ENCODE measurements at places on chromosomes 2 and 18.

GRCh38 chr18:79755496-79756142 lies 42.1 kb upstream of the KCNG2 start:
- DNase-seq = no peak

- DNase-seq = no peak
Measured at GRCh38 chr18:59639821-59640220, 57.4 kb downstream of the CCBE1 start.

- DNase-seq = no peak
Measured at GRCh38 chr2:240876475-240877251, 8.0 kb downstream of the AGXT start.

DNA sequence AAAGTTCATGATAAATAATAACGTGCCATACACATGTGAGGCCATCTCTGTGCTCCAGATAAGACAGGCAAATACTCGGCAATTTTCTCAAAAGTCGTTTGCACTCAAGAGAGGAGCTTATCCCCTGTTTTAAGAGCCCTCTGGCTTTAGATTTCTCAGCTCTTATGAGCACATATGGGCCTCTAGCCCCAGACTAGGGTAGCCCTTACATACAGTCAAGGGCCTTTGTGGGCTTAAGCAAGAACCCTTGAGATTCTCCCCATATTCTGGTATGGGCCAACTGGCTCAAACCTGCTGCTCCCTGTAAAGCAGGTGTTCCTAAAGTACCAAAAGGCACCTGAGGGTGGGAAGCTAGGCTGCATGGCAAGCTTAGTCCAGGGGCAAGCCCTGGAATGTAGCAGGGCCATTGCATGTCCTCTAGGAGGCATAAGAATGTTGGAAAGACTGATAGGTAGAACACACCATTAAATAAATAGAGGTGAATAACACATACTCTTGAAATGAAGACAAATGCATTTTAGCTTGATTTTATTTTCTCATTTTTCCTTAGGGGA lies 66.1 kb downstream of the FASTKD2 start:
- no peak for DNase-seq

DNA sequence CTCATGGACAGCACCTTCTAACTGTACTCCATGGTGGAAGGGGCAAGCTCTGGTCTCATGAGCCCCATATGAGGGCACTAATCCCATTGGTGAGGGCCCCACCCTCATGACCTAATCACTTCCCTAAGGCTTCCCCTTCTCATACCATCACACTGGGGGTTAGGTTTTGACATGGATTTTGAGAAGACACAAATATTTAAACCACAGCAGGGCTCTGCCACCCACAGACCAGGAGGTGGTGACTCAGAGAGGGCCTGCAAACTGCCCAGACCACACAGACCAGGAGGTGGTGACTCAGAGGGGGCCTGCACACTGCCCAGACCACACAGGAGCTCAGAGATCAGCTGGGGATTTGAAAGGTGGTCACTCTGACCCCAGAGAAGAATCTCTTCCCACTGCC lies 222.0 kb downstream of the KLHL29 start:
- no peak for DNase-seq

All from stimulated activated CD4-positive, alpha-beta T cell treated with anti-CD3 and anti-CD28 coated beads, Interleukin-4, amount 100 ng/mL, for 4 hours (primary cell).